Neural crest cell (in vitro differentiated cells): ENCODE measurements at places on chromosomes 1 and 21.
A peak's percentile ranks its signal among the peaks of the same experiment; 100 is the strongest.

- no peak for DNase-seq
Measured at GRCh38 chr1:238596703-238597102, 706.0 kb upstream of the ZP4 start.

- DNase-seq: no peak
Measured at GRCh38 chr21:34636961-34637360, 22.0 kb upstream of the RCAN1 start.

- DNase-seq: no peak
Measured at GRCh38 chr1:183239220-183239742, 53.2 kb downstream of the LAMC2 start.

- DNase-seq: no peak
Measured at GRCh38 chr1:31381394-31382294, 8.8 kb upstream of the FABP3 start.

GRCh38 chr1:53545663-53546408, 86.6 kb downstream of the DMRTB1 start:
- DNase-seq: no peak

GRCh38 chr1:242567596-242567995, 43.1 kb upstream of the PLD5 start:
- DNase-seq: no peak

DNA sequence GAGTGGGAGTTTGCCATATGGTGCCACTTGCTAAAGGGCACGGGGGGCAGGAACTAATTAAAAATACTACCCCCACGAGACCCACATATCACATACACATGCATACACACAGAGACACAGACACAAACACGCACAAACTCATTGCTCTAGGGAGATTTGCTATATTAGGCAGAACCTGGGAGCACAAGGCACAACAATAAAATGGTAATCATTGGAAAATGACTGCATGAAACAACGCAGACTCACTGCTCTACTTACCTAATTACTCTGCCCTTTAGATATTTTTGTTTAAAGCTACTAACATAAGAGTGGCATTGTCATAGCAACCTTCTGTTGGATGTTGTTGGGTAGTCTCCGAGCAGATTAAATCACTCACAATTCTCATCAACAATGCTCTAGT, 20.3 kb upstream of the RGS4 start:
- DNase-seq: no peak

- DNase-seq: no peak
Measured at GRCh38 chr1:41101950-41102607, 80.6 kb upstream of the SLFNL1 start.

DNA sequence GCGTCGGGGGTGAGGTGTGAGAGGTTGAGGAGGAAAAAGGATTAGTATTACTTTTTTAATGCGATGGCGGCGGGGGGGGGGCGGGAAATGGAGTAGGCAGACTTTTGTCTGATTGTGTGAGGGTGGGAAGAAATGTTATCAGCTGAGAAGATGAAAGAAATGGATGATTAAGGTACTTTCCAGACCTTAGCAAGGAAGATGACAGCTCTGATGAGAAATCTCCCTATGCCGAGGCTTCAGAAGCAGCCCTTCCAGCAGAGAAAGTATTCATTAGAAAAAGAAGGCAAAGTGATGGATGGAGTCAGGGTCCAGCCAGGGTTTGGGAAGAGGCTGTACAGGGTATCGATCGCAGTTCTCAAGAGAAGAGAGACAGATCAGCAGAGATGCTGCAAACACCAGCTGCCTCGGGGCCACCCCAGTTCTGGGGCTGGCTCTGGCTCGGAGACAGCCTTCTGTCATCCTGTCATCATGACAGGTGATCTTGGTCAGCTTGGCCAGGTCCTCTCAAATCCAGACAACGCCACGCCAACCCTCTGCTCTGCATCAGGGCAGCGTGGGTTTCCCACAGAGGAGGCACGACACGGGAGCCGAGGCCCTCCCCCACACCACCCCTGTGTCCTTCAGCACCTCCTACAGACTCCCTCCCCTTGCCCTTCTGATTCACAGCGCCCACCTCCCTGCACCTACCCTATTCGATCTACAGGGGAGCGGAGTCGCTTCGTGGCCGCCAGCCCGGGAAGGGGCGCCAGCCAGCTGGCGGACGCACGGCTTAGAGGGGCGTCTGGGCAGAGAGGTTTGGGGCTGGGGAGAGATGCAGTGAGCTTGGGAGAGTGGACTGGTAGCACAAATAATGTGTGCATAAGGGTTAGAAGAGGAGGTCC, 674 bp upstream of the ATXN7L2 start:
- peak; percentile 51 for DNase-seq

DNA sequence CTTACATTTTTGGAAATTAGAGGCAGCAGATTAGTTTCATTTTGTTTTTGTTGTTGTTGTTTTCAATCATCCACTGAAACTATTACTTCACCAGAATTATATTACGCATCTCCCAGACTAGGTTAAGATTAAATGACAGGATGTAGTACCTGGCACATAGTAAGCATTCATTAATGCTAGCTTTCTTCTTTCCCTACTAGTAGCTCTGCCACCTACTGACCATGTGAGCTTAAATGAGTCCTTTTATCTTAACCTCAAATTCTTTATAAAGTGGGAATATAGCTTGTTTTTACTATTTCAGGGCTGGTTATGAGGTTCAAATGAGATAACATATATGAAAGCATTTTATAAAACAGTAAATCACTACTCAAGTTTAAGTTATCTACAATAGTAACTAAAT, 10.2 kb upstream of the ASPM start:
- no peak for DNase-seq

GRCh38 chr1:83619170-83619896, 379.6 kb downstream of the TTLL7 start:
- no peak for DNase-seq

DNA sequence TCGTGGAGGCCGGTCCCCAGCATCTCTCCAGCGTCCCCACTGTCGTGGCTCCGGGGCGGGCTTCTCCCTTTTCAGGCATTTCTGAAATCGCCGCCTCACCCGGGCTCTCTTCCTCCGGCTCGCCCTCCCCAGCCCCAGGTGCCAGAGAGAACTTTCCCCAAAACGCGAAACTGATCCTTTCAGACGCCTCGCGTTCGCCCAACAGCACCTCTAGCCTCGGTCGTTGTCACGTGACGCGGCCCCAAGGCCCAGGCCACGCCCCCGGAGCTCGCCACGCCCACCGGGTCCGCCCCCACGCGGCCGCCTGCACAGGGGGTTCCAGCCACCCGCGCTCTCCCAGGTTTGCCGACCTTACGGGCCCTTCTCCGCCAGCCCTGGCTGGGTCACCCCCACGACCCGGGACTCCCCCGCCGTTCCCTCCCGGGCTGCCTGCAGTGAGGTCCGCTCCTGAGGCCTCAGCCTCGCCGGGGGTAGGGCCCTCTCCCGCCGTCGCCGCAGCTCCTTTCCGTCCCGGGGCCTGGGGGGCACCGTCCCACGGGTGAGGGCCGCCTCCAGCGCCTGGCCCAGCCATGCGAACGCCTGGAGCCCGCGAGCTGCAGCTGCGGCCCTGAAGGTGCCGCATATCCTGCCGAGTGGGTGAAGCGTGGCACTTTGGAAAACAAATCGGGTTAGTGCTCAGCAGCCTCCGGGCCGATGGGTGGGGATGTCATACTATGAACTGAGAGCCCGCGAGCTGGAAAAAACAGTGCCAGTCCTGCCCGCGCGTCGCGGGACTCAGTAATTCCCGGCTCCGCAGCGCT, 21.0 kb downstream of the H3-3A start:
- peak; percentile 95 for DNase-seq

- no peak for DNase-seq
Measured at GRCh38 chr1:1117469-1117831, 1.6 kb upstream of the C1orf159 start.

DNA sequence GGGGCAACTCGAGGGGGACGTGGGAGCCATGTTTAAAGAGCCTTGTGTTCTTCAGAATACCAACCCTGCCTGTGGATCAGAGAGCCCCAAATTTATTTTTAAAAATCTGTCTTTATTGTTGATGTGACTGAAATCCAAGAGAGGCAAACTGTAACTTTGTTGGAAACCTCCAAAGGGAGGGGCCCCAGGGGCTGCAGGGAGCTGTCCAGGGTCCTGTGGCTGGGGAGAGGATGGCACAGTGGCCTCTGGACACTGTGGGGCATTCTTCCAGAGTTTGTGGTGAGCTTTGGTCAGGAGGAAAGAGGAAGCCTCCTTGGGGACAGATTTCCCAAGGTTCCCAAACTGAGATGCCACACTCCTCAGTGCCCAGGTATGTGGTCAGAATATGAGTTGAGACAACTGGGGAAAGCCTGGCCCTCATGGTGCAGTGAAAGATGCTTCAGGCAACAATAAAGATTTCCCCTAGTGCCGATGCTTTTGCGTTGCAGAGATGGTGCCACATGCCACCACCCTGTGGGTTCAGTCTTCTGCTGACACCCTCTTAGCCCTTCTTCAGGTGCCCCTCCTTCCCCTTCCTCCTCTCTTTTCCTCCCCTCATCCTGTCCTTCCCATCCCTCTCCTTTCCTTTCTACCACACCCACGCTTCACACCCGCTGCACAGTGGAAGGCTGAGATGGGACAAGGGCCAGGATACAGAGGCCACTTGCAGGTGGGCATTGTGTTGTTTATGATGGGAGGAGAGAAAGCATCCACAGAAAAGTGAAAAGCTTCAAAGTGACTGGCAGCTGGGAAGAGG, 122.1 kb downstream of the UCK2 start:
- DNase-seq: peak; percentile 36

DNA sequence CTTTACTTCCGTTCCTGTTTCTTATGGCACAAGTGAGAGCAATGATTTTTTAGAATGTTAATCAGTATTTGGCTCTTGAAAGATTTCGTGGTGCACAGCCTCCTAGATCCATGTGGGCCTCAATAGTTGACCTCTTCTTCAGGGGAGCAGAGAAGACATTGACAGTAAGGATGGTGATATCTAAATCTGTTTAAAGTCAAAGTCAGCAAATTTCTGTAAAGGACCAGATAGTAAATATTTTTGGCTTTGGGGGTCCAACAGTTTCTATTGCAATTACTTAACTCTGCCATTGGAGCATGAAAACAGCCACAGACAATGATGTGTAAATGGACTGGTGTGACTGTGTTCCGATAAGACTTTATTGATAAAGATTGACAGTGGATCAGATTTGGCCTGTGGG, 27.4 kb downstream of the TNN start:
- no peak for DNase-seq

DNA sequence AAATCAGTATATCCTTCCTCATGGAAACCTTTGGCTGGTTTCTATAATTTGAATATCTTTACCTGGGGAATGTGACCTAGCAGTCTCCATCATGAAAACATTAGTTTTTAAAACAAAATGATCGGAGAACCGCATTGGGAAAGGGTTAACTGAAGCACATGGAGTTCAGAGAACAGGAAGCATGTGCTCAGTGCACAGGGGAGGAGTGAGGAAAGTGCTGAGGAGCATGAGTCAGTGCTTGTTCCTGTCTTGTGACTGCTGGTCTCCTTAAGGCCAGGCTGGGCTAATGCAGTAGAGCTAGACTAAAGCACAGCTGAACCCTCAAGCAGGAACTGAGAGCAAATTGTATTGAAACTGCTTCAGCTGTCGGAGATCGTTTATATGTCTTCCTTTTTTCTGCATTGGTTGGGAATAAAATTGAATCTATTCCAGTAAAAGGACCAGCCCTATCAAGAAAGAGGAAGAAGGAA, 5.8 kb downstream of the IFI16 start:
- no peak for DNase-seq

GRCh38 chr1:172089768-172090510, 248.6 kb downstream of the DNM3 start:
- DNase-seq: no peak

DNA sequence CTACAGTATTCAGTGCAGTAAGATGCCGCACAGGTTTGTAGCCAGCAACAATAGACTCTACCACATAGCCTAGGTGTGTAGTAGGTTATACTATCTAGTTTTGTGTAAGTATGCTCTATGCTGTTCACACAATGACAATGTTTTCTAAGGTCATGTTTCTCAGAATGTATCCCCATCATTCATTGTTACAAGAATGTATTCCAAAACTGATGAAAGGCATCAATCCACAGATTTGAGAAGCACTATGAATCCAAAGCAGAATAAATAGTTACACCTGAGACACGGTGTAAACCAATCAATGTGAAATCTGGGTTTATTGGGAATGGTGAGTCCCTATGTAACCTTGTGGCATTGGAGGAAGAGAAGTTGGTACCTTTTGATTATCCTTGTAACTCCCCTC, 54.5 kb upstream of the MARK1 start:
- no peak for DNase-seq

- DNase-seq: no peak
Measured at GRCh38 chr1:98399218-98399617, 262.3 kb upstream of the SNX7 start.

DNA sequence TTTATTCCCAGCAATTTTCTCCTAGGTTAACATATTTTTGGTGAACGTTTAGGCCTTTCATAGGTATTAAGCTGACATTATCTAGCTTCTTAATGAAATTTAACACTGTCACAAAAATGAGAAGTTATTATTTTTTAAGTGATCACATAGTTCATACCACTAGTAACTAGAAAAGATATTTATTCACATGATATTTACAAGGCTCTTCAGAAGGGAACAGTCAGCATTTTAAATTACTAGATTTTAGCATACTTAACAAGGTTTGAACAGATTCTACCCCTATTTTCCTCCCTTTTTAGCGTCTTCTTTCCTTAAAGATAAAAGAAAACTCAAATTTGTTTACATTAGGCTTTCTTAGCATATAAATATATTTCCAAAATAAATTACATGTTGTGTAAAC, 65.5 kb upstream of the B3GALT2 start:
- no peak for DNase-seq

DNA sequence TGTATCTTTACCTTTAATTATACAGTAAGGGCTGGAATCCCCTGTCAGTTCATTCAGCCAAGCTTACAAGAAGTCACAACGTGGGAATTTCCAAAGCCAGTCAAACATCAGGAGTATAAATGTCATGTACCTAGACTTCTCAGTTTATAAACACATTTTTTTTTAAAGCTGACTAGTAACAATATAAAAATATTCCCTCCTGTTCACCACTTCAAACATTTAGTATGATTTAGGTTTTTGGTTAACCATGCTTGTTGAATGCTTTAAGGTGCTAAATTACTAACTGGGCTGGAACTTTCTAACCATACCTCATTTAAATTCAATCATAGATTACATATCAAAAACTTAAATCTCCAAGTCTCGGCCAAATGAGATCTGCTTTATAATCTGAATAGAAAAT, 44.0 kb downstream of the JAK1 start:
- DNase-seq: no peak

GRCh38 chr1:16396591-16396990, 29.5 kb downstream of the SZRD1 start:
- no peak for DNase-seq

DNA sequence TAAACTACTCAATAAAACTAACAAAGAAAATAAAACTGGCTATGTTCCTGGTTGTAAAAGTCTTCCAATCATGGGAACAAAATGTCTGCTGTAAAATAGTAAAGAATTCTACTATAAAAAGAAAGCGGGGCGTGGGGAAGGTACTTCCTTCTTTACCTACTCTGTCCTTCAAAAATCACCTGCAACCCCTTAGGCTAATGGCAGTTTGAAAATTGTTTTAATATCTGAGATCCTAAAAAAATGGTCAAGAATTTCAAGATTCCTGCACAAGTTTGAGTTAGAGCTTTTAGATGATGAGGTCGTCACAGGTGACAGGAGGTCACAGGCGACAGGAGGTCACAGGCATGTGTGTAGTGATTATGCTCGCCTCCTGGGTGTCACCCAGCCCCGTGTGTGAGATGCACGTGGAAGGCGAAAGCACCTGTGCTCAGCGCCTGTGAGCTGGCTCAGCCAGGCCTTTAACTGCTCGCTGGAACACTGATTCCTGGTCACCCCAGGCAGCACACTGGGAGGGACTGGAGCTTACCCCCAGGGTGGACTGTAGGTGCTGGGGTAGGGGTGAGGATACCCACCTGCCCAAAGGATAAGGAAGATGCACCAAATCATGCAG, 18.6 kb upstream of the TMPRSS2 start:
- DNase-seq: no peak

GRCh38 chr21:27776925-27777553, 810.2 kb upstream of the ADAMTS5 start:
- DNase-seq: no peak
